ENCODE measurements at places on chromosomes 12 and 14.

DNA sequence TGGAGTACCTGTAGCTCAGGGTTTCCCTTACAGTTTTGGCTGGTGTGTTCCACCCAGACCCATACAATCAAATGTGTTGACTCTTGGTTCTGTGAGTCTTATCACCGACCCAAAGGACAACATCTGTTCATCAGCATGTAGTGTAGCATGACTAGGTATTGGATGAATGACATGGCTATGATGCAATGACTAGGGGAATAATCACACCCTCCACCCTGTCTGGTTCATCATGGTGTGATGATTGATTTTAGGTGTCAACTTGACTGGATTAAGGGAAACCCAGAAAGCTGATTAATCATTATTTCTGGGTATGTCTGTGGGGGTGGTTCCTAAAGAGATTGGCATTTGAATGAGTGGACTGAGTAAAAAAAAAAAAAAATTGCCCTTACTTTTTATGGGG lies 311.3 kb downstream of the DPF3 start:
- DNase-seq = no peak

- no peak for DNase-seq
Measured at GRCh38 chr12:25366122-25366521, 115.4 kb upstream of the KRAS start.

- no peak for DNase-seq
Measured at GRCh38 chr12:50740307-50740706, 23.6 kb upstream of the ATF1 start.

DNA sequence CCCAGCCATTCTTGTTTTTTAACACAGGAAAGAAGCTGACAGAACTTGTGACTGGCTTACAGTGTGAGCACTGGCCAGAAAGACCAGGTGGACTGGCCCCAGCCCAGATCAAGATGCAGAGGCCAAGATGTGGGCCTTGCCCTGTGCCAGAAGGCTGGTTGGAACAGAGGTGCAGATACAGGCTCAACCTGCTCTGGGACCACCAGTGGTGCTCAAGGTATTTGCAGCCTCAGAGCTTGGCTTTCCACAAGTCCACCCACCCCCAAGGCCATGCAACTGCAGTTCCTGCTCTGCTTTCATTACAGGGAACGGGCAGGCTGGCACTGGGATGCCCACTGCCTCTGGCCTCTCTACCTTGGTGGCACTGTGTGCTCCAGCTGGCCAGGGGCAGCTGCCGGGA lies 23.3 kb downstream of the ZFC3H1 start:
- no peak for DNase-seq

- DNase-seq = no peak
Measured at GRCh38 chr14:87030197-87030596, 962.8 kb downstream of the GALC start.

DNA sequence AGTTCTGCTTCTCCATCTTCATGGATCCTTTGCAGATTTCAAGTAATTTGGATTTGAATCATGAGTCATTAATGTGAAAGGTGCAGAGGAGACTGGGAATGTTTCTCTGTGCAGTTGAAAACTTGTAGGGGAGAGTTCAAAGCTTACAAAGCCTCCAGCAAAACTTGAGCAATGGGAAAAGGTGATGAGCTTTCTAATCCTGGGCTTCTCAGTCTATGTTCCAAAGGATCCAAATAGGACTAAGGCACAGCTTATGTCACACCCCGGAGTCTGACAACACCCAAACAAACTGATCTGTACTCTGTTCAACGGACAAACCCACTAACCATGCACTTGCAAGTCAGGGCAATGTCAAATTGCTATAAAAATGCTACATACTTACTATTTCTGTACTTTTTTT lies 134.8 kb downstream of the DUSP6 start:
- DNase-seq = no peak

DNA sequence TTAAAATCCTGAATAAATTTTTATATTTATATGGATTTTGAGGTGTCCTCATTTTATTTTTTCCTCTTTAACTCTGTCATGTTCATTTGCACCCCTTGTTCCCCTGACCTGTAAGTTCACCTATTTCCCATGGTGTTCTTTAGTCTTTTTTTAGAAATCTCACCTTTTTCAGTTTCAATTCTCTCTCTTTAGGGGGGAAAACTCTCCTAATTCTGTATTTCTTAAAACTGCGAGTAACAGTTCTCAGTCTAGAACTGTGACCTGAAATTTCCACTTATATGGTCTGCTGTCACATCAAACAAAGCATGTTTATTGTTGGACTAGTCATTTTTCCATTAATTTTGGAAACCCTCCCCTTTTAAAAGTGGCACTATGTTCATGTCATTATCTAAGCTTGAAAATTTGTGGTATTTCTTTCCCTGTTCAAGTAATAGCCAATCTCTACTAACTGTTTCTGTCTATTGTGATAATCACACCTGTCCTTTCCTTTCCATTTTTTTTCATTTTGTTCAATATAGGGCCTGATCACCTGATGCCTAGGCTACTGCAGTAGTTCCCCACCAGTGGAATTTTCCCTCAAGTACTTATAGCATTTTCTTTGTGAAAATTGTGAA lies 14.0 kb upstream of the FBXO33 start:
- DNase-seq = no peak

DNA sequence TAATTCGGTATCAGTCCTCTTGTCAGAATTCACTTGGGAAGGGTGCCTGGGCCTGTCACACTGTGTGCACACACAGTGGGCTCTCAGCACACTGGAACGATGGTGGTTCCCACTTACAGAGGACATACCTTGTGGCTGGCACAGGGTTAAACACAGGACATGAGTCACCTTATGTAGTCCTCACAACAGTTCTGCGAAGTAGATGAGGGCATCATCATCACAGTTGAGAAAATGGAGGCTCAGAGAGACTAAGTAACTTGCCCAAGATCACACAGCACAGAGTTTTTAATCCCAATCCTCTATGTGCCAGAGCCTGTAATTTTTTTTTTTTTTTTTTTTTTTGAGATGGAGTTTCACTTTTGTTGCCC lies 90.7 kb downstream of the NINJ2 start:
- no peak for DNase-seq

DNA sequence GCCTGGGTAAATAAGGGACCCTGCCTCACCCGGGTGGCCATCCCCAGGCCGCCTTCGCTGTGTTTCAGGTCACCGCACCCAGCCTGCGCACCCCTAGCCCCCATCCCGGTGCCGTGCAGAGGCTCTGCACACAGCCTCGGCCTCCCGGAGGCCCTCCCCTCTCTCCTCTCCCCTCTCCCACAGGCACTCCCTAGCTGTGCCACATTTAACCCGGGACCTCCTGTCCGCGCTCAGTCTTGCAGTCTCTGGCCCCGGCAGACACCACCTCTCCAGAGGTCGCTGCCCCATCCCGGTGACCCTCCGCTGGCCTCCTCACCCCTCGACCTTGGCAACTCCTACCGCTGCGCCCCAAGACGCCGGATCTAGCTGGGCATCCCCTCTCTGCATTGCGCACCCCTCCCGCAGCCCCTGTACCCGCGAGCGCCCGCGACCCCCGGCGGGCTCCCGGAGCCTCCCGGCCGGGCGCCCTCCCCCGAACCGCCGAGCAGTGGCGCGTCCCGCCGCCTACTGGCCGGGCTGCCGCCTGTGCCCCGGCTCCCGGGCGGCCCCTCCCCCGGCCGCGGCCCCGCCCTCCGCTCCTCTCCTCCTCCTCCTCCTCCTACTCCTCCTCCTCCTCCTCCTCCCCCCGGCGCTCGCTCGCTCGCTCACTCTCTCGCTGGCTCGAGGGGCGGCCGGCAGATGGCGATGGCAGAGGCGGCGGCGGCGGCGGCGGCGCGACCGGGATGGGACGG lies 120.7 kb downstream of the AACS start:
- no peak for DNase-seq

DNA sequence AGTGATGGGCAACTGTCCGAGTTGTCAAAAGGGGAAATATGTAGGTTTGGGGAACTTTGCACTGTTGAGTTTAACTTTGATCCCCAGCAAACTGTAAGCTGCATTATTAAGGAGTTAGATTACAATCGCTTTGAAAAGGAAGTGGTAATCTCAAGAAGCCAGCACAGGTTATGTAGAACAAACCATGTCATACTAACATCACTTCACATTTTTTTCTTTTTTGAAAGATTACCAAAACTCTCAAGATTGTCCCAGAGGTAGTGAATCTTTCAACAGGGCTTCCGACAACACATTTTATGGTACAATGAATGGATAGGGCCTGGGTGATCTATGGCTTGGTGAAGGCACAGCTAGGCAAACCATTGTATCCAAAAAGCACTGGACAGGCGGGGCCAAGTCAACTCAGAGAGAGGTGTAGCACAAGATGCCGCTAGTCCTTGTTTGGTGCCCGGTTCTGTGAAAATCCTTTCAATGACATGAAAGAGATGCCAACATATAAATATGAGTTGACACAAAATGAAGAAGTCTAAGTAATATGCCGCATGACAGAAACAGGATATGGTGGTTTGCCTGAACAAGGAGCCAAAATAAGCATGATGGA lies 24.3 kb upstream of the PARP11 start:
- DNase-seq = no peak

DNA sequence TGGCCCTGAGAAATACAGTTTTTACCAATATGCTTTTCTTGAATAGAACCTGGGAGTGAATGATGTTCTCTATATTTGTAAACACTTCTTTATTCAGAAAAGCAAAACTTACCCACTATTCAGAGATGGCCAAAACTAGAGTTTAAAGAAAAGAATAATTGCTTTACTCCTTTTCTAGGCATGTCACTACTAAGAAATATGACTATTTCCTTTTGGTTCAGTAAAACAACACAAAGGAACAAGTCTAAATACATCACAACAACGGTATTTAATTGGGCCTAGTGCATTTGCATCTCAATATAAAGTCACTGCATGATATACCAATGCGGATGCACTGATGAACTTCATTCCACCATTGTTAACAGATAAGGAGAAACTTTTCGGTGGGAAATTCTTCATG lies 207.5 kb downstream of the FOXN3 start:
- no peak for DNase-seq

DNA sequence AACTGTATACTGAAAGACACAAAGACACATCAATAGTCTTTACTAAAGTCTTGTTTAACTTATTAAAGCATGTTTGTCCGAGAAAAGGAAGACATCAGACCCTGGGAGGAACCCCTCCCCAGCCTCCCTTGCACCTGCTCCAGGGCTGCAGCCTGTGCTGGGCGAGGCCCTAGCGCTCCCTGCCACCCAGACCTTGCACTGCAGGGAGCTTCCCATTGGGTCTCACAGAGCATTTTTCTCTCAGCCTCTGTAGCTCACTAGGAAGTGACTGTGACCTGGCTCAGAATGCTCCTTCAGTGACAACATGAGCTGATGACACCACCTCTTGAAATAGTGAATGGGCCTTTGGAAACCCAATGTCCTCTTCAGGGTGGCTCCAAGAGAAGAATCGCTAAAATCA lies 461.2 kb downstream of the TMEM121 start:
- no peak for DNase-seq

DNA sequence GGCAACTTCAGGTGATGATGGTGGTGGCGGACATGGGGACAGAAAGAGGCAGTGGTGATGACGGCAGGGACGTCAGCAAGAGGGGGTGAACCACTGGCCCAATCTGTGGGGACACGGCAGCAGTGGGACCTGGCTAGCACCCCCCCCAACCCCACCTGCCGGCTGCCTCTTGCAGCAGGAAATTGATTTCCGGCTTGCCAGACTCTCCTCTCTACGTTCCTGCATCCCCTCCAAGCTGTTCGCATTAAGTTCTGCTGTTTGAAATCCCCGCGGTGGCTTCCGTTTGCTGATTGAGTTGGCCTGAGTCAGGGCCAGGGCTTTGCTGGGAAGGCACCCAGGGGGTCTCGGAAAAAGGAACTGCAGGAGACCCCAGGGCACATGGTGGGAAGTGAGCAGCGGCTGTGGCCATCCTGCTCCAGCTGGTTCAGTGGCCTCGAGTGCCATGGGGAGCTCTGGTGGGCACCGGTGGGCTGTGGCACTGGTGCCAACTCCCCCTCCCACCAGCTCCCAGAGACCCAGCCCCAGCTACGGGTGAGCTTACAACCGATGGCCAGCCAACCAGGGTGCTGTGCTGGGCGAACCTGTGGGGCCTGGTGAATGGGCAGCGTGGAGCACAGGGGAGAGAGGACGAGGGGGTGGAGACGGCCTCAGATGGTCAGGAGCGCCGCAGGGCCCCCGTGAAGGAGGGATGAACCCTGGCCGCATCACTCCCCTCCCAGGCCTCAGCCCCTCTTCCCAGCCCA lies 14.6 kb upstream of the NUDT14 start:
- DNase-seq = no peak

DNA sequence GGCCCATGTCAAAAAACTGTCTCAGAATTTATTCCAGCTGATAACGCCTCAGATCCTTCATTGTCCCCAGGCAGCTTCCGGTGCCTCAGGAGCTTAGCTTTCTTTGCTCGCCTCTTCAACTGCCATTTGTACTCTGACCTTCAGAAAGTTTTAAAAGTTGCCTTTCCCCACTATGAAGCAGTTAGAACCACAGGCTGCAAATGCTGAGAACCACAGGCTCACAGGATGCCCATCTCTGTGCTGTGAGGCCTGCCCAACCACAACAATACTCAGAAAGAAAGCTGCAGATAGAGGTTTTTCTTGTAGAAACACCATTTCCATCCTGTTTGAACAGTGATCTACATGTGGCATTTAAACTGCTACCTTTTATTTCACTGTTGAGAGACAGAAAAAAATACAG lies 131.1 kb downstream of the PRKCH start:
- no peak for DNase-seq

GRCh38 chr12:32921397-32921796 lies 24.8 kb upstream of the PKP2 start:
- no peak for DNase-seq

GRCh38 chr12:128959901-128960300 lies 106.6 kb downstream of the GLT1D1 start:
- peak; percentile 46 for DNase-seq

- no peak for DNase-seq
Measured at GRCh38 chr12:123933214-123933613, 39.4 kb downstream of the CCDC92 start.

DNA sequence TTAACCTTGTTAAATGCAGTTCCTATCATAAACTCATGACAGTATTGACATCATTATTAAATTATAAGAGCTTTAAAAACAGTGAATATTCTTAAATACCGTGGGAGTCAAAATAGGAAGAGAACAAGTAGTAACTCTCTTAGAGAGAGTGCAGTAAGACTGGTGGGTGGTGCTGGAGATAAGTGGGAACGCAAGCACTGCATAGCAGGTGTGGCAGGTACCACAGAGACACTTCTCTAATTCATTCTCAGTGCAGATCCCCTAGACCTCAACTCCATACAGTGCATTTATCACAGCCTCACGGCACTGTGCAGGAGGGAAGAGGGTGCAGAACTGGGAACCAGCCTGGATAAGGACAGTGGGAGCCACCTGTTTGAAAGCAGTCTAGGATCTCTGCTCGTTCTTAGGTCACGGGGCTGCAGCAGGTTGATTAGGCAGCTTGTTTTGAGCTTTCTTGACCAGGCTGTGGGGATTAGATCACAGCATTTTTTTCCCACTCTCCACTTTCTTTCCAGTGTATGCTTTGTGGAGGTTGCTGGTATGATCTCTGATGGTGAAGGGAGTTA lies 165.6 kb downstream of the PRKCH start:
- DNase-seq = no peak

- no peak for DNase-seq
Measured at GRCh38 chr12:14756334-14757143, 46.7 kb downstream of the WBP11 start.

- DNase-seq = no peak
Measured at GRCh38 chr12:102005256-102005655, 56.5 kb downstream of the WASHC3 start.

- no peak for DNase-seq
Measured at GRCh38 chr12:118682656-118683055, 298.7 kb upstream of the SRRM4 start.

Data from NCI-H1436 treated with DMSO at 0.1 percent for 48 hours (cell line).